ENCODE measurements at places on chromosomes 3 and 15. TPM values are rescaled to one million over a fixed set of nuclear protein-coding genes. Genes with fewer than 3 reads are reported as not detected.

- no peak for DNase-seq
Measured at GRCh38 chr3:162122405-162122804, 625.8 kb downstream of the OTOL1 start.

- DNase-seq, result no peak
Measured at GRCh38 chr3:16960125-16960524, 75.4 kb downstream of the PLCL2 start.

DNA sequence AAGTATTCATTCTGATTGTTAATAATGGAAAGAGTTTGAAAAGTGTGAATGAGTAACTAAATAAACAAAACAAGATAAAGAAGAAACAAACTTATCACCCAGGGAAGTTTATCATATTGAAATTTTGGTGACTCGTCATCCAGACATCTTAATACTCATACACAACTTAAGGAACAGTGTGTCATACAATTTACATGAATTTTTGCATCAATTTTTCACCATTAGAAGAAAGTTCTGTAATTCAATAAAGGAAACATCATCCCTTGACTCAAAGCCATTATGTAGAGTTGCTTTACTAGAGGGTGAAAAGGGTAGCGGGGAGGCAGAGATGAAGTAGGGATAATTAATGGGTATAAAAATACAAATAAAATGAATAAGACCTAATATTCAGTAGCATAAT is 536.2 kb downstream of the GRM7 start:
- DNase-seq, result no peak

- DNase-seq, result no peak
Measured at GRCh38 chr3:38636881-38637280, 12.6 kb downstream of the SCN5A start.

GRCh38 chr3:172070802-172071201 is 31.4 kb downstream of the FNDC3B start:
- DNase-seq, result no peak

DNA sequence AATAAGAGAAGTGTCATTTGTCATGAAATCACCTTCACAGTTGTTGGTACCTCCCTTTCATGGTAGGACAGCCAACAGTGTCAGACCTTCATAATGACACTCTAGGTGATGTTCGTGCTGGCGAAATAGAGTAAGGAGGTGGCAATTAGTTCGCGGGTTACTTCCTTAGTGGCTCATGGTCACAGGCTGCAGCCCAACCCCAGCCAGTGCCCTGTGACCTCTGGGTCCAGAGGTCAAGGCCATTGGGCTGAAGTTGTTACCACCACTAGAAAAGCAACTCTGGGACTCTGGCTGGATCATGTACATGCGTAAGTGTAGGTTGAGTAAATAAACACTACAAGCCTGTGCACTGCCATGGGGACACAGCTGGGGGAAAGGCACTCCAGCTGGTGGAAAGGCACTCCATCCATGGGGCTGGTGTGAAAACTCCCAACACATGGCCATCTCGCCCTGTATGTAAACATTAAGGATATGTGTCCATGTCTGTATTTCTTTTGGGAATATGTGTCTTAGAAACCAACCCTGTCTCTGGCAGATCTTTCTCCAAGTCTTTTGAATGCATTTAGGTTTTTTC is 106.7 kb downstream of the RYK start:
- DNase-seq, result no peak

Gene GHRL
- 0.19 TPM for total RNA-seq

Gene LRCH3
- total RNA-seq, result 43.6 TPM

Measured in activated CD4-positive, alpha-beta T cell treated with anti-CD3 and anti-CD28 coated beads for 36 hours (primary cell).